ENCODE measurements at places on chromosomes 6 and 20.

DNA sequence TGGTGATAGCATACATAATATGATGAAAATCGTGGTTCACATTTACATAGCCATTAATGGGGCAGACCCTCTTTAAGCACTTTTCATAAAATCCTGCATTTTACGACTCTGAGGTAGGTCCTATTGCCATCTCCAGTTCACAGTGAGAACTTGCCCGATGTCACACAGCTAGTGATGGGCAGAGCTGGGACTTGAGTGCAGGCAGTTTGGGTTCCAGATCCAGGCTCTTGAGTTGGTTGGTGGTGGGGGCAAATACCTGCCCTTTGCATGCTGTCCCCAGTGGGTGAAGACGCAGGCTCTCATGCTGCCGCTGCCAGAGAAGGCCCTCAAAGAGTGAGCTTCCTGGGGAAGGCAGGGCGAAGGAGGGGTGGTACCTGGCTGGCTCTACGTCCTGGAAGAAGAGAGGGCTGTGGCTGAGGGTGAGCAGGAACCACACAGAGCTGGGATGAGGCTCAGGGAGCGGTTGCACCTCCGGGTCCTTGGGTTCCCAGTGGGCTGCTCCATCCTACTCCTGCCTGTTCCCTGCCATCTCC lies 6.1 kb upstream of the BAK1 start:
- no peak for DNase-seq

- no peak for DNase-seq
These were observed 365.2 kb downstream of the SYNE1 start for GRCh38 chr6:152271776-152272464.

GRCh38 chr6:168016176-168016620 lies 18.7 kb downstream of the KIF25 start:
- no peak for DNase-seq

DNA sequence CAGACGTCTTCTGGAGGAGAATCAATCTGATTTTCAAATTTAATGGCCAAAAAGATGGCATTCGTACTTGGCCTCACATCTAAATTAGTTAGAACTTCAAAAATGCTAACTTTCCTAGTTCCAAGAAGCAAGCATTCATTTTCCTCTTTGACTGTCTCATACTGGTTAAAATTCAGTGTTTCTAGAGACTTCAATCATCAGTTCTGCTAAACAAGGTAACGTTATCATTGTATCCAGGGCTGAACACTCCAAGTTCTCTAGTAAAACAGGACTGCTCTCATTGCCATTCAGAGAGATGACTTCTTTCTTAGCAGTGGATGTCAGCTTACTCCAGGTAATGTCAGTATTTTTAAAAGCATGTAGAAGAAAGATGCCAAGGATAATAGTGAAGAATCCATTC lies 34.6 kb upstream of the ENTPD6 start:
- no peak for DNase-seq

GRCh38 chr6:163438940-163439335 lies 24.4 kb downstream of the QKI start:
- no peak for DNase-seq

DNA sequence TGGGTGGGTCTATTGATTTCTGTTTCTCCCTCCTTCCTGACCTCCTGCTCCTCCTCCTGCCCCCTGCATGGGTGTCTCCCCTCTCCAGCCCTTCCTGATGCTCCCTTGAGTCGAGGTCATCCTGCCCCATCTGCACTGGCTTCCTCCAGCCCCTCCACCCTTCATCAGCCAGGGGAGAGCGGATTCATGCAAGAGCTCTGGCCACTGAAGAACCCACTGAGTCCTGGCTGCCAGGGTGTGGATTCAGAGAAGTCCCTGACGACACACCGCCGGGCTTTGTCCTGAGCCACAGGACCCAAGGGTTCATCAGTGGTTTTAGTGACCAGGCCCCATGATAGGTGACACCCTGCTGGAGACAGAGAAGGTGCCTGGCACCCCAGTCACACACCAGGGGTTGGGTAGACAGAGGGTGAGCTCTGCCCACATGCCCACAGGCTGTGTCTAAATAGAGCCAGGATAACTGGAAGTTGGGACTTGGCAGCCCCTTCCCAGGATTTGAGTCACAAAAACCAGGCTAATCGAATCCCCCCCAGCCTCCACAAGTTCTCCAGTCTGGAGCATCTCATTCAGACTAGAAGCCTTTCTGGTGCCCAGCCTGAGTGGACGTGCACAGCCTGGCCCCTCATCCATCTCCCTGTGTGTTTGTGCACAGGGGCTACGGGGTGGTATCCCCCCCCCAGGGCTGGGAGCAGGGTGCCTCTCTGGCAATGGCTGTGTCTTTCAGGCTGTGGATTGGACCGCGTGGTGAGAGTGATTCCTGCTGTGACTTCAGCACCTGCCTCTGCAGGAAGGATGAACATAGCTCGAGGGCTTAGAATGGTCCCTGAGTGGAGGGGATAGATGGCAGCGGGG lies 1.2 kb downstream of the GFRA4 start:
- DNase-seq = no peak

- no peak for DNase-seq
These were observed 34.3 kb upstream of the PRIM2 start for GRCh38 chr6:57283106-57283505.

DNA sequence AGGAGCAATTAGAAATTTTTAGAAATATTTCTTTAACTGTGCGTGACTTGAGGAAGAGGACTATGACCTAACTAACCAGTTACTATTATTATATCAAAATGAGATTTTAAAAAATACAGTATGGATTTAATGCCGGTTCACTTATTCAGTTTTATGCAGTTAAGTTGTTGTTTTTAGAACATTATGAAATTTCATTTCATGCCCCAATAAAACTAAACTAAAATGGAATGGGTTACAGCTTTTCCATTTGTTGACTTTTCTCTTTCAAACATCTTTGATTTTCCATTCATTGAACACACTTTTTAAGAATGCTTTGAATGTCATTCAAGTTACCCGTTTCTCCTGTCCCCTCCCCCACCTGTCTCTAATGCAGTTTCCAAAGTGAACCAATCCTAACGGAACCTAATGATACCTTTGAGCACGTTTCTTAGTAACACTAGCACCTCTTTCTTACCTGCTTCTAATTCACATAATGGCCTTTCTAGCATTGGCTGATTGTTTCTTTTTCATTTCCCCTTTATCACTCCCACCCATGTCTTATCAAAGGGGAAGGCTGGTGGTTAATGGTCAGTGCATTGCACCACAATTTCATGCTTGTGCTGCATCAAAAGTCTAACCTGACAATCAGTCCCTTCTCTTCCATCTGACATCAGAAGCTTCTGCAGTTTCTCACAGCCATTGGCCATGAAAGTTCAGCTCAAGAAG lies 262.2 kb upstream of the TAB2 start:
- DNase-seq = no peak

DNA sequence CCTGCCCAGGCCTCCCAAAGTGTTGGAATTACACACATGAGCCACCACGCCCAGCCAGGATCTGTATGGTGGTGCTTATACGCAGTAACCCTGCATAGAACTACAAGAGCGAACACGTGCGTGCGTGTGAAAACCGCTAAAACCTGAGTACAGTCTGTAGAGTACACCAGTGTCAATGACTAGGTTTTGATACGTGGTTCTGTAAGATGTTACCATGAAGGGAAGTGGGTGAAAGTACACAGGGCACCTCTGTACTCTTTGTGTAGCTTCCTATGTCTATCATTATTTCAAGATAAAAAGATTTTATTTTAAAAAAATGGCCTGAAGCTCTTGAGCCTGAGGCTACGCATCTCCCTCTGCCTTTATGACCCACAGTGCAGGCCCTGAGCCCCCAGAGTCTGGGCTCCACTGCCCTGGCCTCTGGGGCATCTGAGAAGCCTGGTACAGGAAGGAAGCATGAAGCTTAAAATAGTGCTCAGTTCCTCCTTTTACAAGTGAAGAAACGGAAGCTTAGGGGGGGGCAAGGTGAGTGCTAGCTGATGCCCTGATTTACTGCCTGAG lies 21.6 kb downstream of the LY86 start:
- peak; percentile 16 for DNase-seq

GRCh38 chr20:53387983-53388675 lies 205.5 kb downstream of the ZNF217 start:
- no peak for DNase-seq

DNA sequence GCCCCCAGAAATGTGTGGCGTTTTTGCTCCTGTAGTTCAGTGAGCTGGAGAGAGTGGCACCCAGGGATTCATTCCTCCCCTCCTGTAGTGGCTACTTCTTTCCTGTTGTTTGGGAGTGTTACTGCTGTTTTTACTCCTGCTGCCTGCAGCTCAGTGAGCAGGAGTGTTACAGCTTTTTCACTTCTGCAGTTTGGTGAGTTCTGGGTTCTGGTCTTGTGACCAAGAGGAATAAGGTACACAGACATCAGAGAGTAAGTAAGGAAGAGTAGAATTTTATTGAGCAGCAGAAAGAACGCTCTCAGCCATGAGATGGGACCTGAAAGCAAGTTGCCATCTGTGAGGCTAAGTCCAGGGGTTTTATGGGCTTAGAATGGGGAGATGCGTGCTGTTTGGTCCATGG lies 966.3 kb upstream of the CITED2 start:
- no peak for DNase-seq
